ENCODE measurements at places on chromosomes 1 and 21.

DNA sequence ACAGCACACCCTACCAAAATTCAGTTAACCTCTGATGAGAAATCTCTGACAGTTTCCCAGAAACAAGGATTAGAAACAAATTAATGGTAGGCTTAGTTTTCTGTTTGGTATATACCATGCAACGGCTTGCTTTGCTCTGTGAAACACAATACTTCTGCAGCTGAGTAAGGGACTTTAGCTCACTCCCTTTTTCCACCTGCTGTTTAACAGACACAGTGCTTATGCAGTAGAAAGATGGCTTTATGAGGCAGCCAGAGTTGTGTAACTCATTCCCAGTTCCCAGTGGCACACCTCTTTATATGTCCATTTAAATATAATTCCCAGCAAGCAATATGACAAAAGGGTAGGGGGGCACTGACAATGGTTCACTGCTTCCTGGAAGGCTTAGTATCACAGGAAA lies 124.0 kb downstream of the PIGK start:
- no peak for DNase-seq

- no peak for DNase-seq
Measured at GRCh38 chr1:155569988-155570592, 7.5 kb upstream of the ASH1L start.

DNA sequence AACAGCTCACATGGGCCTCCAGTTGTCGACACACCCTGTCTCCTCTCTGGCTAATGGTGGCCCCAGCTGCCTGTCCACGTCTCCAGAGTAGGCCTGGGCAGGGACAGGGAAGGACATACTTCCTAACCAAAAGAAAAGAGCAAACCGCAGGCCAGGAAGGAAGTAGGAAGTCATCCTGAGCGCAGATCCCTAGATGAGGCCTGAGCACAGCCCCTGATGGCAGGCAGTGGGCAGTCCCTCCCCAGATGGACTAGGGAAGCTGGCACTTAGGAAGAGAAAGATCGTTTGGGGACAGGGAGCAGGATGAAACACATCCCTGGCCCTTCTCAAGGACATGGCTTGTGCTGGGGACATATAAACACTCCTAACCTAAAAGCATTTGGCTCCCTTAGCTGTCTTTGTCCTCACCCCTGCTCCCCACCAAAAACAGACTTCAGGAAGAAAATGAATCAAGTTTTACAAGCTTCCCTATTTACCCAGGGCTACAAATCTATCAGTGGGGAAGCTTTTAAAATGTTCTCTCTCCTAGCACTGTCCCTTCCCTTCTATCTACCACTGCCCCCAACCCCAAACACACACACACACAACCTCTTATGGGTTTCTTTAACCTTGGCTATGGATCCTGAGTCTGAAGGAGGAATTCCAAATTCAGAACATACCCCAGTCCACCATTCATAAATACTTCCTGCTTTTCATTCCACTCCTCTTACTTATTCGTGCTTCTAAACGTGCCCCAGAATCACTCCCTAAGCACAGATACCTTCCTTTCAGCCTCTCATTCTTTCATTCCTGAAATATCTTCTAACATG lies 21.1 kb downstream of the SSBP3 start:
- no peak for DNase-seq

GRCh38 chr1:221149555-221150075 lies 270.4 kb downstream of the HLX start:
- no peak for DNase-seq

DNA sequence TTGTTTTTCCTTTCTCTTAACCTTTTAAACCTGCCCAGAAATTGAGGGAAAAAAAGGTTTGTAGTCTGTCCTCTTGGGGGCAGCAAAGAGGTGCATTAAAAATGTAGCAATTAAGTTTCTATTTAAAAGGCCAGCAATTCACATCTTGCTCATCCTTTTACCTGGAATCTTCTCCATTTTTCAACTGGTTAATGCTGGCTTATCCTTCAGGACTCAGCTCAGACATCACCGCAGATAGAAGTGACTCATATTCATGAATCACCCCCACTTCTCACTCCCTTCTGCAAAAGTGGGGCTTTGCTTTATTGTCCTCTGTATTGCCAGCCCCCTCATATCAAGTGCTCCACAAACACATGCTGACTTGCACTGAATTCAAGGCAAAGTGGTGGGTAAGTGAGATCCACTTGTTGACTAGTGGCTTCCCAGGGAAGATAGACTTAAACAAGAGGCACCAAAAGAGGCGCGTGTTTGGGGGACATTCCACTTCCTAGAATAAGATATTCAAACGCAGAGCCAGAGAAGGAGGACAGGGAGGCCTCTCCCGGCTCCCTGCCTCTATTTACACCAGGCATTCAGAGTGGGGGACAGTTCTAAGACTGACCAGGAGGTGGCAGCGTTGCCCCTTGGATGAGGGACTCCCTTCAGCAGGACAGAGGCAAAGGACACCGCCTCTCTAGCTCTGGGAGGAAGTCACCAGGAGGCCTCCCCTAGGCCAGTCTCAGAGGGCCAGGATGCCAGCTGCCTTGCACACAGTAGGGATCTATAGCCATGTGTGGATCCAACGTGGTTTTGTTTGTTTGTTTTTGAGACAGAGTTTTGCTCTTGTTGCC lies 23.2 kb upstream of the ZNF648 start:
- DNase-seq, result peak; percentile 93

- DNase-seq, result no peak
Measured at GRCh38 chr1:87236585-87236984, 92.1 kb upstream of the LMO4 start.

GRCh38 chr1:37477946-37478345 lies 3.6 kb downstream of the ZC3H12A start:
- no peak for DNase-seq

DNA sequence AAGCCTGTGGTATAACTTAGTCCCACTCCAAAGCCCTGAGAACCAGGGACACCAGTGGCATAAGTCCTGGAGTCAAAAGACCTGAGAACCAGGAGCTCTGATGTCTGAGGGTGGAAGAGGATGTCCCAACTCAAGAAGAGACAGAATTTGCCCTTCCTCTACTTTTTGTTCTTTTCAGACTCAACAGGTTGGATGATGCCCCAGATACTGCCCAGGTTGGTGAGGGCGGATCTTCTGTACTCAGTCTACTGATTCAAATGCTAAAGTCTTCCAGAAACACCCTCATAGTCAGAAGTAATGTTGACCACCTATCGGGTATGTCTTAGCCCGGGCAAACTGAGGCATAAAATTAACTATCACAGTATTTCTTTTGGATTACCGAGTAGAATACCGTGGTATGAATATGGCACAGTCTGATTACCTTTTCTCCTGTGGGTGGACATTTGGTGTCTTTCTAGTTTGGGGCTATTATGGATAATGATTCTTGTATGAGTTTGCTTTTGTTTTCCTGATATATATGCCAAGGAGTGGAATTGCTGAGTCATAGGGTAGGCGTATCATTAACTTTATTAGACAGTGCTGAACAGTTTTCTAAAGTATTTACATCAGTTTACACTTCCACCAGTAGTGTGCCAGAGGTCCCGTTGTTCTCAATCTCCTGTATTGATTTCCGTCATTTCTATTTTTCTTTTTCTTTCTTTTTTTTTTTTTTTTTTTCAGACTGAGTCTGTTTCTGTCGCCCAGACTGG lies 3.2 kb upstream of the CHAF1B start:
- DNase-seq, result peak; percentile 29

GRCh38 chr1:7104339-7104738 lies 319.1 kb downstream of the CAMTA1 start:
- DNase-seq, result peak; percentile 9

GRCh38 chr1:86733340-86733739 lies 29.0 kb downstream of the SH3GLB1 start:
- DNase-seq, result no peak

- no peak for DNase-seq
Measured at GRCh38 chr1:156721535-156721934, 6.7 kb upstream of the METTL25B start.

DNA sequence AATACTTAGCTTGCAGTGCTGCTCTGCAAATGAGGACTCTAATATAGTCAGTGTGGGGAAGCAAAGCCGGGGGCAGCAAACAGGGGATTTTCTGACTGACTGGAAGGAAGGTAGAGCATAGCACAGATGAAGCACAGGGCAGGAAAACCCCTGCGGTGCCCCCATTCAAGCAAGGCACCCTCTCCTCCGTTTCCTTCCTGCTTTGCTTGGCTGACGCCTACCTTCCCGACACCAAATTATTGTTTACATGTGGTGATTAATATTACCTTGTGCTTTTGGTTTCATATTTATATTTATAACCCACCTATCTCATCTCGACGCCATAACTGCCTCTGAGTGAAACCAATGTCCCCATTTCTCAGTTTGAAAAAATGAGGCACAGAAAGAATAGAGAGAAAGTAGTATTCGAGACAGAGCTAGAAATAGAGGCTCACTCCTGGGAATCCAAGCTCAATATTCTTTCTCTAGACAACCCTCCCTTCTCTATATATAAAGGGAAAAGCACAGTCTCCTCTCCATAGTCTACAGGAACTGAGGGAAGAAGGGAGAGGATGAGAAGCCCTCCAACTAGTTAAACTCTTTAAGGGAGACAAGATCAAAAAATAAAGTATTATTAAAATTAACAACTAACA lies 41.3 kb downstream of the PIK3C2B start:
- DNase-seq, result no peak

GRCh38 chr1:55289614-55290013 lies 74.5 kb upstream of the USP24 start:
- DNase-seq, result no peak

DNA sequence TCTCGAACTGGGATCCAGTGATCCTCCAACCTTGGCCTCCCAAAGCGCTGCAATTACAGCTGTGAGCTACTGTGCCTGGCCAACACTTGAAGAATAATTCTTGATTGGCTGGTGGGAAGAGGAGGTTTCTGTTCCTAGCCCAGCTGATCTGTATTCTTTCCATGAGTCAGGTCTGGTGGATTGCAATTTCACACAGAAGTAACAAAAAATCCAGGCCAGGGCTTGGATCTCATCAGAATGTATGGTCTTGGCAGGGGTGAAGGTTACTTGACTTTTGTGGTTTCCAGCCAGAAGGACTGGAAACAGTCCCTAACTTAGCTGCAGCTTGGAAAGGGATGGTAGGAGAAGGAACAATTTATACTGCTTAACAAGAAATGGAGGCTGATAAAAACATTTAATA lies 5.1 kb upstream of the HP1BP3 start:
- DNase-seq, result no peak

DNA sequence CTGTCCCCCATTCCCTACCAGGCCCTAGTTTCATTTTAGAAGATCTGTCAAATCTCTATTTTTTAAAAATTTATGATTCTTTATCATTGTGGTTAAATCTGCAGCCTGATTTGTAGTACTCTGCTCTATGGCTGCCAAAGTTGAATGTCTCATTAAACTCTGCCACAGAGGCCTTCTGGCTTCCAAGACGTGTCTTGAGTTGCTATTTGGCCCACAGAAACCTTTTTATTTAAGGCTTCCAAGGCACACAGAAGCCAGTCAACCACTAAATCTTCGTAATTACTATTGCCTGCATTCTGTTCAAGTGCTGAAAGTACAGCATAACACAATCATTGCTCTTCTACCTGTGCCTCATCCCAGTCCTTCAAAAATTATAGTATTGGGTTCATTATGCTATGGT lies 971.0 kb downstream of the NCAM2 start:
- no peak for DNase-seq

- DNase-seq, result no peak
Measured at GRCh38 chr1:114319418-114319817, 165.7 kb upstream of the SYT6 start.

- no peak for DNase-seq
Measured at GRCh38 chr1:110956586-110956985, 7.1 kb downstream of the LRIF1 start.

- no peak for DNase-seq
Measured at GRCh38 chr1:14612256-14612655, 13.8 kb downstream of the KAZN start.

DNA sequence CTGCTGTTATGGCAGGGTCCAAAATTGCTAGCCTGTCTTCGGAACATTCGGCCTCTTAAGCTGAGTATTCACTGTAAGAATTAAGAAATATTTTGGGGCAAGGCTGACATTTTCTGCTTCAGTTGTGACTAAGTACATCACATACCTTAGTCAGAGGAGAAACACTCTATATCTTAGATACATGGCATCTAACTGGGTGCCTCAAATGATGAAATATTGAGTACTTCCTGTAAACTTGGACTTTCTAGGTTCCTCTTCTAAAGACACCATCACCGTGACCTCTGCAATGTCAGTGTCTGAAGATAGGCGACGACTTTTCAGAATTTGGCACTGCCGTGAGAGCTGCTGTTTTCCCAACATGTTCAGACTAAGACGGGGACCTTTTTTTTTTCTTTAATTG lies 65.6 kb downstream of the PCBP3 start:
- DNase-seq, result peak; percentile 6

- no peak for DNase-seq
Measured at GRCh38 chr1:189929501-189930099, 548.1 kb downstream of the BRINP3 start.

DNA sequence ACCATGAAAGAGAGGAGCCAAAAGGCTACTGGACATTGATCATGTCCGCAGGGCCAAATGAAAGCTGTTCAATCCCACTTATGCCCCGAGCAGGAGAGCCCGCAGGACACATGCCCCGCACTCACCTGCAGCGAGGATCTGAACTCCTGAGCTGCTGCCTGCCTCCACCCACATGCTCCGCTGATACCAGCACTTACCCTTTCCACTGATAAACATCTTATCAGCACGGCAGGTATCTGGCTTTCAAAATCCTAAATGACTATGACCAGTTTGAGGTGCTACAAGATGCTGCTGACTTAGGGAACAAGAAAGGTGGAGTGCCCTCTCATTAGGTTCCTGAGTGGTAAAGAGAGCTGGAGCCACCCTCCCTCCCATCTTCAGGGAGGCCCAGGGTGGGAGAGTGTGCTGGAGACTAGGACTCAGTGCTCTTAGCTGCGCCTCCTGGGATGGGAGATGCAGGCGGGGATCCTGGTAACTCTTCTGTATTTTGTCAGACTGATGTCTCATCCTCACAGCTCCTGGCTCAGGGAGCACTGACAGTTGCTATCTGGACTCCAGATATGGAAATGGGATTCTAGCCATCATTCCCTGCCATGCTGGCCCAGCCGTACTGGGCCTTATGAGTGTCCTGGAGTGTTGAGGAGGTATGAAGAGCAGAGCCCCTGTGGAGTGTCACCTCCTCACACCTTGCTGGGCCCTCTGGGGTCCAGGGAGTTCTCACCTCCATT lies 86.4 kb upstream of the F3 start:
- no peak for DNase-seq

- no peak for DNase-seq
Measured at GRCh38 chr1:52665006-52665941, 32.3 kb downstream of the SHISAL2A start.

- no peak for DNase-seq
Measured at GRCh38 chr1:24970399-24970753, 40.3 kb upstream of the RUNX3 start.

DNA sequence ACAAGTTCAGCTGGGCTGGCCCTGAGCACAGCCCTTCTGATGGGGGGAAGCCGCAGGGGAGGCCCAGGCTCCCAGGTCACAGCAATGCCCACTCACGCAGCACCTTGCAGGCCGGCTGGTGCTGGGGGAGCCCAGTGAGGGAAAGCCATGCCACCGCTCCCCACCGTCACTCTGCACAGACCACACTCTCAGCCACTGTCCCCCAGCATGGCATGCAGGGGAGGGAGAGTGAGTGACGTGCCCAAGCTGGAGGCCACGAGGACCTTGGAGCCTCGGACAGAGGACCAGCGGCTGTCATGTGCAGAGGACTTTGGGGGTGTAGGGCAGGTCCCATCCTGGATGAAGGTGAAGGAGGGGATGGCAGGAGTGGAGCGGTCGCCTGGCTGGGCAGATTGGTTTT lies 25.1 kb downstream of the SLC45A1 start:
- no peak for DNase-seq
